ENCODE measurements at places on chromosomes 6 and 20.

GRCh38 chr6:170473301-170473717 lies 79.8 kb downstream of the PSMB1 start:
- DNase-seq, result no peak

DNA sequence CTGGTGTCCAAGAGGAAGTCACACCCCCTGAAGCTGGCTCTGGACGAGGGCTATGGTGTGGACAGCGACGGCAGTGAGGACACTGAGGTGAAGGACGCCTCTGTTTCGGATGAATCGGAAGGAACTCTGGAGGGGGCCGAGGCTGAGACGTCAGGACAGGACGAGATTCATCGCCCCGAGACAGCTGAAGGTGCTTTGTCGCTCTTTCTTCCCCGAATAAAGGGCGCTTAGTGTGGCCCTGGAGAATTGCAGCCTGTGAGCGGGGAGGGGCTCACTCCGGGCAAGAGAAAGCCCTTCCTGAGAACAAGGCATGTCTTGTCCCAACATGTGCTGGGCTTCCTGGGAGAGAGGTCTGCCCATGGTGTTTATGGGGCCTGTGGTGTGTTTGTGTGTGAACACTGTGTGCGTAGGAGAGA lies 41.4 kb downstream of the MYT1 start:
- DNase-seq, result no peak

- DNase-seq, result no peak
Observed at GRCh38 chr6:88493717-88494116, 327.6 kb upstream of the CNR1 start.

GRCh38 chr6:138923561-138923960 lies 64.5 kb downstream of the REPS1 start:
- no peak for DNase-seq

DNA sequence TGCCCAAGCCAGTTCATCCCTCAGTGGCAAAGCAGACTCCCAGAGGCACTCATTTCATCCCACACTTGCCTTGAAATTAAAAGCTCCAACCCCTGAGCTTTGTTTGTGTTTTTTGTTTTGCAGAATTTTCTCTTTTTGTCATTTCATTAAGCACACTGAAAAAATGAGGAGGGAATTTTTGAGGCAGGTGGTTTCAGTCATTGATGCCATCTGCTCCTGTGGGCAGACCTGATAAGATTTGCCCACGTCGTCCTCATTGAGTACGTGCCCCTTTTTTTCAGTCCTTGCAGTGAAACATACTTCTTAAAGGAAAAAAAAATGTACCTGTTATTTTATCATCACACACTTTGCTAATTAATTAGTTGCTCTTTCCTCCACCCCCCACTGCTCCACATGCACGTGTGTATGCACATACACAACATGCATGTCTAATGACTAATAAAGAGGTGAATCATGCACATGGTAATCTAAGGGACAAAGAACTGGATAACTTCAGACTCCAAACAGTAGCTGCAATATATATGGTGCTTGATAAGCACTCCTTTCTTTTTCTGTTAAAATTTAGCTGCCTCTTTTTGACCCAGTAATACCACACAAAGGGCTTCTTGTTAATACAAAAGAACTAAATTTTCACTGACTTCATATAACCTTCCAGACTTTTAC lies 102.1 kb upstream of the TMEM181 start:
- DNase-seq, result peak; percentile 11

- peak; percentile 76 for DNase-seq
Observed at GRCh38 chr6:30541515-30542403, 14.5 kb downstream of the GNL1 start.

GRCh38 chr6:7841781-7842468 lies 68.7 kb downstream of the TXNDC5 start:
- DNase-seq, result no peak

GRCh38 chr20:5535125-5535756 lies 215.0 kb upstream of the SHLD1 start:
- peak; percentile 82 for DNase-seq

DNA sequence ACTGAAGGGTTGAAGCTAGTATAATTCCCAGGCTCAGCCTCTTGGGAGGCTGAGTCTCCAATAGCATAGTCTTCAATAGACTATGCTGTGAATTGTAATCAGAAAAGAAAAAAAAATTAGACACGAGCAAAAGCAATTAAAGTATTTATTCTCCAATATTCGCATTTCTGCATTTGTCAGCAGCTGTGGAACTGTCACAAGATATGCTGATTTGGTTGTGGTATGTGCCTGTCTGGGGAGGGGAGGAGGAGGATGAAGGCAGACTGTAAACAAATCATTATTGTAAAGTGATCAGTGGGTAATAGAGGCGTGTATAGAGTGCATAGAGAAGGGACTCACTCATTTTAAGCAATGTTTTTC lies 10.1 kb upstream of the BICRAL start:
- DNase-seq, result no peak

Data from fibroblast of skin of scalp (primary cell).